Natural killer cell treated with Interleukin-12 subunit alpha and Interleukin-12 subunit beta and Interleukin-15 and Interleukin-18, amount 100 ng/mL, for 72 hours (primary cell): ENCODE measurements at places on chromosomes 1 and 21.

- DNase-seq: no peak
Observed at GRCh38 chr1:209728466-209728865, 23.8 kb downstream of the HSD11B1 start.

- DNase-seq: no peak
Observed at GRCh38 chr1:61334718-61335589, 252.6 kb downstream of the NFIA start.

DNA sequence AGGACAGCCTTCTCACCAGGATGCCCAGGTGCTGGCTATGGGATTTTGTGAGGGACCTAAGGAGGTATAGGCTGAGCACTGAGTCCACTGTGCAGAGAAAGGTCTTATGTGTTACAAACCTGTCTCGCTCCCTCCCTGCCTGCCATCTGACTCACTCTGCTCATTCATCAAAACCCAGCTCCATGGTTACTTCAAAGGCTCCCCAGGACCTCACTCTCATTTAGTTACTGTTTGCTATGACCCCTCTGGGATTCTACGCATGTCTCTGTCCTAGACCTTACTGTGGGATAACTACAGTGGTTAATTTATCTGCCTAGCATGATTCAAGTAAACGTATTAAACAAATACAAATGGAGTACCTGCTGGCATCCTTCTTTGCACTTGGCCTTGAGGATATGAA, 211.6 kb upstream of the KIAA0040 start:
- no peak for DNase-seq

DNA sequence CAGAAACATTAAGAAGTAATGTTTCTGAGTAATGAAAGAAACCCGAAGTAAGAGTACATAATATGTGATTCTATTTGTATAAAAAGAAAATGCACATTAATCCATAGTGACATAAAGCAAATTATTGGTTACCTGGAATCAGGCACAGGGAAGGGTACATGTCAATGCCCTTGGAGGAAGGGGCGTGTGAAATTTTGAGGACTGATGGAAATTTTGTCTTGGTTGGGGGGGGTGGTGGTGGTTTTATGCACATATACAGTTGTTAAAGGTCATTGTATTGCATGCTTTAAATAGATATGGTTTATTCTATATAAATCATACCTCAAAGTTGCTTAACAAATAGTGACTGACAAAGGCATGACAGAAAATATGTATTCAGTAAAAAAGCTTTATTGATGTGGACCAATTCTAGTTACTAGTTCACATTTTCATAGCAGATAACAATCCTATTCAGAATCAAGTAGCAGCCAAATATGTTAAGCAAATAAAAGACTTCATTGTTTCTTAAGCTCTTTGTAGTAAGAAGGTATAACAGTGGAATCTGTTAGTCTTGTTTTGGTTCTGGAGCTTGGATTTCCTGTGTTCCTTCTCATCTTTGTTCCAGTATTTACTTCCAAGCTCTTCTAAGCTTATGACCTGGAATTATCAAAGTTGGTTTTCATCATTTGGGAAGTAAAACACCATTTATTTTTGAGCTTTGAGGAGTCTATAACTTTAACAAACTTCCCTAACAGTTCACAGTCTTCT, 15.1 kb downstream of the BACH1 start:
- DNase-seq: no peak

DNA sequence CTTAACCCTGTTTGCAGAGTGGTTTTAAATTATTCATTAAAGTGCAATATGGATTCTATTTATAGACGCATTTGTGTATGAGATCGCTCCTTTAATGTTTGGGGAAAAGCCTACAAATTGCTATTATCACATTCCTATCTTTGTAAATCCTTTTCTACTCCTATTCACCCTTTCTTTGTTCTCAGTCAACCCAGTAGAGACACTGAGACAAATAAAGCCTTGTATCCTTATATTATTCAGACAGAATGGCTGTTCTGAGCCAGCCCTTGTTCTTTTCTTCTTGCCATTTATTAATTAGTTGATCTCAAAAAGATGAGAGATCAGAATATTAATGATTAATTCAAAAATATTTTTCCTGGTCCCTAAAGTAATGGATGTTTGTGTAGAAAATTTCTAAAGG, 8.4 kb downstream of the PCBP3 start:
- DNase-seq: no peak

GRCh38 chr1:101307985-101308689, 71.3 kb downstream of the S1PR1 start:
- DNase-seq: no peak

- no peak for DNase-seq
Observed at GRCh38 chr1:97820470-97821188, 100.2 kb downstream of the DPYD start.

DNA sequence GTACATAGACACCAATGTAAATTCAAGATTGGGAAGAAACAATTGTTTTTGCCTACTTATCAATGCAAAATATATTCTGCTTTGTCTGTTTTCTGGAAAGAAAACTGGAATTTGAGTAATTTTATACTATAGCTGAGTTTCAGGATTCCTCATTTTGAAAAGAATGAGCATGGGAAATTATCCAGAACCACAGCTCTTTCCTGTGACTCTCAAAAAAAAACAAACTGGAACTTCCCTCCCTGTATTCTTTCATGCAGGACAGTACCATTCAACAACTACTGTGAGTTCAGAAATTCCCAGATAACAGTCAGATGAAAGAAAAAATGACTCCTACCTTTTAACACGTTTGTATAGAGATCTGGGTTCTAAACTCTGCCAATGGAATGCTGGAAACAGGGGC, 372.4 kb downstream of the TGFB2 start:
- DNase-seq: no peak

GRCh38 chr1:31785947-31786290, 21.8 kb upstream of the ADGRB2 start:
- no peak for DNase-seq

GRCh38 chr1:64923294-64923718, 43.0 kb downstream of the JAK1 start:
- DNase-seq: peak; percentile 73

DNA sequence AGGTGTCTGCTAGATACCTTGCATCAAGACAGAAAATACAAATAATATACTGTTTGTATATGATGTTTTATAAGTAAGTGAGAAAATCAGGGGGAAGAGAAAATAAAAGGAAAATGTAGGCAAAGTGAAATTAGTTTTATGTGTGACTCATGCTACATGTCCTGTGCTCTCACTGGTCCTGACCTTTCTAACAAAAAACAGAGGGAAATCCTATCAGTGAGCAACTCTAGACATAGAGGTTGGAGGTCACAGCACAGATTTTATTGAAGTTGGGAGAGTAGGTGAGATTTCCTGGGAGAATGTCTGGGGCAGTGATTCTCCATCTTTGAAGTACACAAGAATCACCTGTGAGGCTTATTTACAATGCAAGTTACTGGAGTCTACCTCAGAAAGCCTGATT, 9.5 kb downstream of the SCCPDH start:
- DNase-seq: no peak

DNA sequence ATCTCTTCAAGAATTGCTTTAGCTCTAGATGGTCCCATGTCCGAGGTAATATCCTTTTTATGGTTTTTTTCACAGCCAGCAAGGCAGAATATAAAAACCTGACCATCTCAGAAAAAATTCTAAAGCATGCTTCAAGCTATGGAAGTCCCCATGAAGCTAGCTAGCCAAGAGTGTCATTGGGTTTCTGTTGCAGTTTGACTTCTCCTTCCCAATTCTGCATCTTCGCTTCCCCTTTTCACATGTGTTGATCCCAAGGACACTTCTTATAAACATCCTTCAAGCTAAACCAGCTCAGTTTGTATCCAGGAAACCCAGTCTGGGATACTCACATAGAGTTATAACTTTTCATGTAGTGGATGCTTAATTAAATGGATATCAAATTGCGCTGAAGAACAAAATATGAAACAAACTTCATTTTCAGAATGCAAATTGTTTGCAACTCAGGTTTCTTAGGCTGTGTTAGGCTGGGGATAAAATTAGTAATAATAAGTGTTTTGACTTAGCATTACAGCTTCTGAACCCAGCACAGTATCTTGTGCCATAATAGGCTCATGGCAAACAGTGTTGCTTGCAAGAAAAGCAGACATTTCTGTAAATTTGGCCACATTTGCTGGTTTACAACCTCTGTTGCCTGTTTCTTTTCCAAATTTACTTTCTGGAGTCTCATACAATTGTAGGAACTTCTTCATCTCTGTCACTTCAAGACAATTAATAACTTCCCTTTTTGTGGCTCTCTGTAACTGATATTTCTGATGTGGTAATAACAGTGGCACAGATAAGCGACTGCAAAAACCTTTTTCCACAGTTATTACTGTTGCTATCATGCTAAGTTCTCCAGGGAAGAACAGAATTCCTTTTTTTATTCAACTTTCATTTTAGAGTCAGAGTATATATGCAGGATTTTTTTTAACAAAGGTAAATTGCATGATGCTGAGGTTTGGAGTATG, 53.2 kb downstream of the NCAM2 start:
- DNase-seq: no peak

GRCh38 chr1:167469280-167469965, 48.9 kb downstream of the CD247 start:
- DNase-seq: no peak

DNA sequence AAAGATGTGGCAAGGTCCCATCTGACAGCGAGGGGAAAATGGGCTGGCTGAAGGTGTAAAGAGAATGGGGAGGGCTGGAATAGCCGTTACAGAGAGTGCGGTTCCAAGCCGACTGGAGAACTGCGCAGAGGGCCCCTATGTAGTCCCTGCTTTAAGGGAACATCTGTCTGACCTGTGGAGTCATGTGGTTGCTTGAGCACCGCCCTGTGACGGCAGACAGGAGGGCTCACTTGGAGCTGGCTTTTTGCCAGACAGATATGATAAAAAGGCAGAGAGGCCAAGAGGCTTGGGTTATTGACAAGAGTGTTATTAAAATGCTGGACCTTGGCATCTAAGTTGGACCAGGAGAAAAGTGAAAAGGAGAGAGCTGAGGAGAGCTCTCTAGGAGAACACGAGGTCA, 5.9 kb upstream of the PTPRF start:
- no peak for DNase-seq

DNA sequence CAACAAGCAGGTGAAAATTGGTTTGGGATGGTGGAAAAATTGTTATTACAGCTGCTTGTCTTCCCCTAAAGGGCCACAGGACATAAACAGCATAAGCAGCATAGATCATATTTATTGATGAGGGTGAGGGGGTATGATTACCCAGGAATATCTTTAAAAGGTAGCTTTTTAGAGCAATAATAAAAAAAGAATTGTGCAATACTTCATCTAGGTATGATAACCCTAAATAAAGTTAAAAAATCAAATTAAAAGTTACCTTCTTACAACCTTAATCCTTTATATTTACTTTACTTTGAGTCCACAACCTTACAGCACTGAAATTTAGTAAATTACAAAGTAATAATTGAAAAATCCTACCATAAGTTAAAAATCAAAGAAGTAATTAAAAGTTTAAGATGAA, 653.3 kb upstream of the RGS18 start:
- no peak for DNase-seq

- no peak for DNase-seq
Observed at GRCh38 chr1:54237586-54237985, 37.6 kb downstream of the MRPL37 start.

GRCh38 chr1:78627321-78627720, 7.1 kb downstream of the IFI44L start:
- DNase-seq: no peak

DNA sequence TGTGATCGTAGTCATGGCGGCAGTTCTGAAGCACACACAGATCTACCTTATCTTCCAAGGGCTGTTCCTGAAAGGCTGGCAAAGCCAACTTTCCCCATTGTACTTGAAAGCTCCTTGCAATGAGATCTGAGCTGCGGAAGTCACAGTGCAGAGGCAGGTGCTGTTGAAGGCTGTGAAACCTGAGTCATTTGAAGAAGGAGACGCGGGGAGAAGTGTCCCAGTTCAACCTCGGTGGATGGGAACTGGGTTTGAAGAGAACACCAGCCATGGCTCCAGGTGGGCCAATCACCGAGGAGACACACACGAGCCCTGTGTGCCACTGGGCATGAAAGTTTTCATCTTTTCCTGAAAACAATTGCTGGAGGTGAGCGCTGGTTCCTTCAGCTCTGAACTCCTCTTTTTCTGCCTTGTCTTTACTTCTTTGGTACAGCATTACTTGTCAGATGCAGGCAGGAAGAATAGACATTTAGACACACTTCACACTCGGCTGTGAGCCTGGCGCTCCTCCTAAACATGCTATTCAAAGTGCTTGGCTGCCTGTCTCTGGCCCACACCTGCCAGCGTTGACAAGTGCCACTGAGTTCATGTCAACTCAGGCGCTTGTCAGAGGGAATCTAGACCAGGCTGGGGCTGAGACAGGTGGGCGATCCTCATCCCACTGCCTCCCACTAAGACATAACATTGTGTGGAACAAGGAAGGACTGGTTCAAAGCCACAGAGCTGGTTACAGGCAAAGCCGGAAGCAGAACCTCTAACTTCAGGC, 25.7 kb upstream of the PDE9A start:
- no peak for DNase-seq

DNA sequence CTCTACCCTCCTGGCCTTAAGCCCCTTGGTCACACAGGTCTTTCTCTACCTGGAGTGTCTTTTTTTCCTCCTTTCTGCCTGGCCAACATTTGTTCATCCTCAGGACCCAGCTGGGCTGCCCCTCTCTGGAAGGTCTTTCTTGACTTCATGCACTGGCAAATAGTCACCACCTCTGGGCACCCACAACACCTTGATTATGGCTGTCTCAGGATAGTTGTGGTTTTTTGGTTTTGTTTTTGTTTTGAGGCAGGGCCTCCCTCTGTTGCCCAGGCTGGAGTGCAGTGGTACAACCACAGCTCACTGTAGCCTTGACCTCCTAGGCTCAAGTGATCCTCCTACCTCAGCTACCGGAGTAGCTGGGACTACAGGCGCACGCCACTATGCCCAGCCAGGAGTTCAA, 10.8 kb downstream of the RPS6KA1 start:
- DNase-seq: no peak

DNA sequence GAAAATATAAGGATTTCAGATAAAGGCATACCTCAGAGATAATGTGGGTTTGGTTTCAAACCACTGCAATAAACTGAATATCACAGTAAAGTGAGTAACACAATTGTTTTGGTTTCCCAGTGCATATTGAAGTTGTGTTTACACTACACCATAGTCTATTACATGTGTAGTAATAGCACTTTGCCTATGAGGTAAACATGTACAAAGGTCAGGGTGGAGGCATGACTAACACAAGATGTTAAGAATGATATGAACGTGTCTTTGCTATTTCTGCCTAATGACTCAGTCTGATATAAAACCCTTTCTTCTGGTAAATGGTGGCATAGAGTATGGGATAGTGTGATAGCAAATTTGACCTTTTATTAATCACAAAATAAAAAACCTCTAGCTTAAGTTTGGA, 621.5 kb upstream of the ADGRL2 start:
- no peak for DNase-seq

DNA sequence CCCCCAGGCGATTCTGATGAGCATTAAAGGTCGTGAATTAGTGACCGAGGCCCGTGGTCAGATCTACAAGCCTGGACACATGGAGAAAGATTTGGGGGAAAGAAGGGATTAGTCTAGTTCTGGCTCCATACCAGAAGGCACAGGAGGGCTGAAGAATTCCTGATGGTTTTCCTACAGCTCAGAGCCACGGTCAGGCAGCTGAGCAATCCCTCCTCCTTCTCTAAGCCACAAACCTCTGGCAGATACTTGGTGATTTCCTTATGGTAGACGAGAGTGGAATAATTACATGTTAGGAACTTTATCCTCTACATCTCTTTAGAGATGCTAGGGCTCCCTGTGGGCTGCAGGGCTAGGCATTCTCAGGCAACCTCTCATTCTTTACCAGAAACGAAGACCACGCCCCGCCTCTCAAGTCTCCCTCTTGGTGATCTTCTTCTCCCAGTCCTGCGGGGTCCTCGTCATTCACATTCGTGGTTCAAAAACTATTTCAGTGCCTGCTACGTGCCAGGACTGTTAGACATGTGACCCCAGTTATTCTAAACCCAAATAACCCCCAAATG, 20.5 kb upstream of the ZBTB18 start:
- DNase-seq: no peak
